Fibroblast of mammary gland (primary cell): ENCODE measurements at places on chromosomes 5 and 9.

DNA sequence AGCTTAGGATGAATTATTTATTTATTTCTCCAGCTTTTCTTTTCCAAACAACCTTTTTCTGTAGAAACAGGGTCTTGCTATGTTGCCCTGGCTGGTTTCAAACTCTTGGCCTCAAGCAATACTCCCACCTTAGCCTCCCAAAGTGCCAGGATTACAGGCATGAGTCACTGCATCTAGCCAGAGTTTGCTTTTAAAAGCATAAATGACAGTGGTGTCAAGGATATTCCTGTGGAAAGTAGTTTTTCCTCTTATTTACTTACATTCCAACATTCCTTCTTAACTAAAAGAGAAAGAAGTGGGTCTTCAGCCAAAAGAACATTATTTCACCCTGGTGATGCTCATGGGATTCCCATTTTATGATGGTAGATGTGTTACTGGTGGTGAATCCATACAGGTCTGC is 62.4 kb downstream of the GRIA1 start:
- DNase-seq, result peak; percentile 22

DNA sequence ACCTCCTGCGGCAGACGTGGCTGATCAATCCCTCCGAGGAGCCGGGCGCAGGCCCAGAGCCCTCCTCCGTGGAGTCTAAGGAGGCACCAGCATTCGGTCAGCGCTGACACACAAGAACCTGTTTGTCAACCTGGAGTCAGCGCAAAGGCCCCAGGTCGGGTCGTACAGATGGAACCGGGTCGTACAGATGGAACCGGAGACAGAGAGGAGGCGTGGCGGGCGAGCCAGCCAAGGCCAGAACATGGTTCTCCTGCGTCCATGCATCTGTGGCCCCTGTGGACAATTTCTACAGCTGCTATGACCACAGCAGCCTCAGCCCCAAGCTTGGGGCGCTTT is 125.1 kb upstream of the SARDH start:
- DNase-seq, result no peak

DNA sequence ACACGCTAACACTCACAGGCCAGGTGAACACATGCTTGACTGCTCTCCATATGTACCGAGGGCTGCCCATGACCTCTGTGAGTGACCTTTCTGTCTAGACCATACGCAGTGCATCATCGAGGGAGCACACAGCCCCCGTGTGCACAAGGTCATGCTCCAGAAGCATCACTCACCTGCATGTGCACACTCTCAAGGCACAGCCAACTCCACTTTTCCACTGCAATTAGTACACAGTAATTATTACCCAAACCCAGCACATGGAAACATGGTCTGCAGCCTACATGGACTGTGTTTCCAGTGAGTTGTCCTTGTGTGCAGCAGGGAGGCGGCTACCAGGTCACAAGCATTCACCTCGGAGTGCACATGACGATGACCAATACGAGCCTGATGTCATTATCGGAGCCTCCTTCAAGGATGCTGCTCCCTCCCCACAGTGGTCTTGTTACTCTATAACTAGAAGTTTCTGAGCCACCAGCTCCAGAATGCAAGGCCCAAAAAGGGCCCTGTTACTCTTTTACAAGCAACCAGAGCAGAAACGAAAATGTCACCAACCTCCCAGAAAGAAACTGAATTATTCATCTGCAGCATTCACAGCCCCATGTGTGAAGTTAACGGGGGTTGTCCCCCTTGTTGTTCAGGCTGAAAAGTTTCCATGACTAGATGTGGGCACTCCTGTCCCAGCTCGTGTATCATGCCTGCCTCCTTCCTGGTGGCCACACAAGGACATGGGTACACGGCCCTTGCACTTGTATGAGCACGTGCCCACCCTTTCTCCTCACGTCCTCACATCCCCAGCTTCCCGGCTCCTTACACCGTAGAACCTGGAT is 31.2 kb downstream of the SEMA4D start:
- no peak for DNase-seq

DNA sequence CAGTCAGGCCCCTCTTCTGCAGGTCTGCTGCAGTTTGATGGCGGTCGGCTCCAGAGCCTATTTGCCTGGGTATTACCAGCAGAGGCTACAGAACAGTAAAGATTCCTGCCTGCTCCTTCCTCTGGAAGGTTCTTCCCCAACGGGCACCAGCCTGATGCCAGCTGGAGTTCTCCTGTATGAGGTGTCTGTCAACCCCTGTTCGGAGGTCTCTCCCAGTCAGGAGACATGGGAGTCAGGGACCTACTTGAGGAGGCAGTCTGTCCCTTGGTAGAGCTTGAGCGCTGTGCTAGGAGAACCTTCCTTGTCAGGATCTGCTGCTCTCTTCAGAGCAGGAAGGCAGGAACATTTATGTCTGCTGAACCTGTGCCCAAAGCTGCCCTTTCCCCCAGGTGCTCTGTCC is 138.4 kb upstream of the IQGAP2 start:
- DNase-seq, result no peak

DNA sequence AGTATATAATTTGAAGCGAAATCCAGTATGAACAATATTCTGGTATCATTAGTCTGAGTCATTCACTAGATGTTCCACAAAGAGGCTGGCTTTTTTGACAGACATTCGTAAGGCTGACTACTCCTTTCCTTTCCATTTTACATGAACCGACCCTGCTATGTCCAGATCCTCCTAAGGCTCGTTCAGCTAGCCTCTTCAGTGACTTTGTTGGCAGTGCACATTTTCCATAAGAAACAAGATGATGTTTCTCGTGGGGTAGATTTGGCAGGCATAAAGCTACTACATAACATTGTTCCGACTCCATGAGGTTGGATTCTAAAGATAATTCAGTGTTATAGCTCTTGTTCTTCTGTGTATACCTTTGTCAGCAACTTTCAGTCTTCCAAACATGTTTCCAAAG is 49.0 kb downstream of the ZNF462 start:
- DNase-seq, result no peak

DNA sequence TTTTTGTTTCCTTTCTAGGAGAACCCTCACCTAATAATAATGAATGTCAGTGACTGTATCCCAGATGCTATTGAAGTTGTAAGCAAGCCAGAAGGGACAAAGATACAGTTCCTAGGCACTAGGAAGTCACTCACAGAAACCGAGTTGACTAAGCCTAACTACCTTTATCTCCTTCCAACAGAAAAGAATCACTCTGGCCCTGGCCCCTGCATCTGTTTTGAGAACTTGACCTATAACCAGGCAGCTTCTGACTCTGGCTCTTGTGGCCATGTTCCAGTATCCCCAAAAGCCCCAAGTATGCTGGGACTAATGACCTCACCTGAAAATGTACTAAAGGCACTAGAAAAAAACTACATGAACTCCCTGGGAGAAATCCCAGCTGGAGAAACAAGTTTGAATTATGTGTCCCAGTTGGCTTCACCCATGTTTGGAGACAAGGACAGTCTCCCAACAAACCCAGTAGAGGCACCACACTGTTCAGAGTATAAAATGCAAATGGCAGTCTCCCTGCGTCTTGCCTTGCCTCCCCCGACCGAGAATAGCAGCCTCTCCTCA is 87.1 kb downstream of the OSMR start:
- DNase-seq, result no peak

GRCh38 chr5:156741516-156741915 is 108.6 kb upstream of the PPP1R2B start:
- DNase-seq, result no peak

DNA sequence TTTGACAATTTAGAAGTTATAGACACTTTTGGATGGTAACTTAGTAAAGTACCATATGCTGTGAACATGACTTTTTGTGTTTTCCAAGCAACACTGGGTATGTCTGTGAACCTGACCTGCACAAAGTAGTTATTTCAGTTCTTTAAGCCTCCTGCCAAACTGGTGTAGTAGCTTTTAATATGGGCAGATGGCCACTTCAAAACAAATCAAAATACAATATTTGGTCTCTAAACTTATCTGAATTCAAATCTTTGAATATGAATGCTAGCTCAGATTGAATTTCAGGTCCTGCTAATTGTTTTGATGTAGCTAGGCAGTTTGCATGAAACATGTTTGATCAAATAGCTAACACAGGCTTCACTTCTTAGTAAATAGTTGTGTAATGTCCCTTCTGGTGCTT is 1176.7 kb upstream of the CDH9 start:
- DNase-seq, result no peak

DNA sequence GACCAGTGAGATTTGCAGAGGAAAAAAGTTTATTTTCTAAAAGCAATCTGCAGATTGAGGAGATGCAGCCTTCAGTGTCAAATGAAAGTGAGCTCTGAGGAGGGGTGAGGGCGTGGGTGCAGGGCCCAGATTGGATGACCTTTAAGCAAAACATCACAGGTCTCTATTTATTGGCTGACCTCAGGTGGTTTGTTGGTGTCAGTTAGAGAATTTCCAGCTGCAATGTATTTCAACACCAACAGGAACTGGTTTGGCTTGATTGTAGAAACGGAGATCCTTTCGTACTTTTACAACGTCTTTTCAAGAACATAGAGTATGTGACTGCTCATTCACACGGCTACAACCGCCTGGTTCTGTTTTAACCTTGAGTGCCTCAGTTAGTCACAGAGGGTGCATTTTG is 1069.1 kb downstream of the EFNA5 start:
- DNase-seq, result no peak

GRCh38 chr9:89311346-89312221 is 589 bp downstream of the CKS2 start:
- no peak for DNase-seq

GRCh38 chr9:34187891-34188240 is 9.0 kb downstream of the UBAP1 start:
- no peak for DNase-seq

GRCh38 chr9:100011062-100011681 is 87.6 kb downstream of the ERP44 start:
- DNase-seq, result peak; percentile 79

GRCh38 chr9:88692827-88693226 is 157.8 kb downstream of the NXNL2 start:
- no peak for DNase-seq

GRCh38 chr5:74866596-74867162 is 492 bp upstream of the FAM169A start:
- DNase-seq, result no peak

DNA sequence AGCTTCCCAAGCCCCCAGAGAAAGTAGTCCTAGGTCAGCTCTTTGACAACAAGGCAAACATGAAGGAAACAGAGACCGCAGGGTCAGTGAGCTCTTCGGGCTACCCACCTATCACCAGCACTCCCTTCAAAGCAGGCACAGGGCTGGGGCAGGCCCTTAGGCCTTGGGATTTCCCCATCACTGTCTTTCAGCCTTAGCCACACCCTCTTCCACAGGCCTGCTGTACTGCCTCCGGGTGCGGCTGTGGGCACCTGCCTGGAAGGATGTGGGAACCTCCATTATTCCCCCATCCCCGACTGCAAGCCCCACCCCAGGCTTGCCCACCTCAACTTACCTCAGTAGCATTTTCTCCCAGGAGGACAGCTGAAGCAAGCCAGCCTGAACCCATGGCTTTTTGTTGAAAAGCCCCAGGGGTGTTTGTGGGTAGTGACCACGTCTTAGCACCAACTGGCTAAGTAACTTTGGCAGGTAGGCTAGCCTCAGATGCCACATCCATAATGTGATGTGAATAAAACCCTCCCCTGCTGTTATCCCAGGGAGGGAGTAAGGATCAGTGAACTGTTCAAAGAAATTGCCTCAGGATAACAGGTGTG is 100.2 kb downstream of the PIK3R1 start:
- no peak for DNase-seq

GRCh38 chr9:111096051-111096450 is 57.8 kb upstream of the LPAR1 start:
- no peak for DNase-seq

- no peak for DNase-seq
Observed at GRCh38 chr5:77347435-77348098, 137.1 kb downstream of the PDE8B start.

- no peak for DNase-seq
Observed at GRCh38 chr5:178325679-178326373, 93.2 kb upstream of the PHYKPL start.

DNA sequence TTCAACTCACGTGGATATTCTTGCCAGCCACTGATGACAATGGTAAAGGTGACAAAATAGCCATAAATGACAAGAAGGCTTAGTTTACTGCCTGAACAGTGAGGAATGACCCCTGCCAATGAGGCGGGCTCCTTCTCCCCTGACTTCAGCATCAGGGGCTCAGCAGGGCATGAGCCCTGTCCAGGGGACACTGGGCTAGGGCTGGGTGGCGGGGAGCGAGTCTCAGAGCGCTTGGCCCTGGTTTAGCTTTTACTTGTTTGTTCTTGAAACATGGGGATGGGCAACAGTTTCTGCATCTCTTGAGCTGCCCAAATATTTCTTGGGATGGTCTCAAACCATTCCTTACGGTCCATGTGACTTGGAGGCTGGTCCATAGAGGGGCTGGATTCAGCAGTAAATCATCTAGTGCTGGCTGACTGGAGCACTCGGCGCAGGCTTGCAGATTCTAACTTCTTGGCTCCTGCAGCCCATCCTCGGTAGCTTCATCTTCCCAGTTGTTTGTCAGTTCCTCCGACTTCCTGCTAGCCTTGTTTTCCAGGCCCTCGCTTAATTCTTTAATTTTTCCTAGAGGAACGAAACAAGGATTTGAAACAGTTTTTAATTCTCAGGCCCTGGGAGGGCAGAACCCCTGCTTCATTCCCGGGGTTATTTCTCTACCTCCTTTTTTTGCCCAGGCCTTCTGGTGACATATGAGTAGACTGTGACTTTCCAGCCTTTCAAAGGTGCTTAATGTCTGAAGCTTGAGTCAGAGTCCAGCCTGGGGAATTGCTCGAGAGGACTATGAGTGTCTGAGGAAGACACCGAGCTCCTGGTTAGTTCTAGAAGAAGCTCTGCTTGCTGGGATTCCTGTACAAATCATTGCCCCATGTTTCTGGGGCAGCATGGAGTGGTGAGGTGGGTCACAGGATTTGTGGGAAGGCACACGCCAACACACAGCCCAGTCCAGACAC is 4.5 kb upstream of the HMCN2 start:
- DNase-seq, result no peak

GRCh38 chr5:76690037-76690679 is 25.8 kb upstream of the F2R start:
- DNase-seq, result no peak

DNA sequence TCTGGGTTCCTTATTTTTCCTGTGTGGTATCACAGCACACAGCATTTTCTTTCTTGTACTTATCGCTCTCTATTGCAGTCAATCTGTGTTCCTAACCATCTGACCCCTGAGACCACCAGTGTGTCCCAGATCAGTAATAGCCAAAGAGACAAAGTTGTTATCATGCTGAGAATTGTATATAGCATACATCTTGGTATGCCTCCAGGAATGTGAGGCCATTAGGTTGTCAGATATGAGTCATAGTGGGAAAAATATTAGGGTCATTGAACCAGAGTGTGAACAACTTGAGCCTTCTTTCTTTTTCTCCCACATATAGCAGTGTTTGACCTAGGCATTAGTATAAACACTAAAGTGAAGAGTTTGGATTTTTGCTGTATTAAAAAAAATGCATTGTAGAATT is 106.3 kb downstream of the NDUFAF2 start:
- peak; percentile 68 for DNase-seq
